Activated CD4-positive, alpha-beta T cell treated with anti-CD3 and anti-CD28 coated beads for 36 hours (primary cell): ENCODE measurements at places on chromosomes 1 and 21. TPM values are rescaled to one million over a fixed set of nuclear protein-coding genes. Genes with fewer than 3 reads are reported as not detected.

DNA sequence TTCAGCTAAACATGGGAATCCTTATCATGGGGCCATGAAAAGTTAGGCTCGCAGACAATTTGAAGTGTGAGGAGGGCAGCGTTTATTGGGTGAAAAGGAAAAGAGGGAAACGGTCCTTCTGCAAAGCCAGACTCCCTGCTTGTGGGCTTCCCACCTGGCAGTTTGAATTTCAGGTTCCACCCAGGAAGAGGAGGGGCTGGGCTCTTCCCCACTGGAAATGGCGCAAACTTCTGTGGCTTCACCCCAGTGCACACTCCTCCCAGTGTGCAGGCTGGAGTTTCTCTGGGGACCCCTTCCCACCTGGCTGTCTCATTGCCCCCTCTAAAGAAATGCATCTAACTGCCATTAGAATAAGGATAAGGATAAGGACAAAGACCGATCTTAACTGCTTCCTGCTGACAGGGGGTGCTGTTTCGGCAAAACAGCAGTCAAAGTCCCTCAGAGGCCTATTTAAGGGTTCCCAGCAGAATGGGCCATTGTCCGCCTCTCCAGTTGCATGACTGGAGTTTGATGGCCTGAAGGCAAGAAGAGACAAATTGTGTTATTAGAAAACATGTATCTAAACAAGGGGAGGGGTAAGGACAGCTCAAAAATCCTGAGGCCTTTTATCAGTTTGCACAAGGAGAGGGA, 20.4 kb downstream of the AIM2 start:
- no peaks in the 10 kb centered on the region for H3K27me3 ChIP-seq
- peaks cover 32% of the 10 kb centered on the region for H3K4me1 ChIP-seq
- DNase-seq, result no peak
- H3K27ac ChIP-seq, result peak overlapping the region; percentile 43
- H3K4me3 ChIP-seq, result no peak overlapping the region

The RAB42 gene
- not detected for total RNA-seq

- H3K4me1 ChIP-seq, result peaks cover 4% of the 10 kb centered on the region
- DNase-seq, result peak; percentile 88
- no peak overlapping the region for H3K4me3 ChIP-seq
Observed at GRCh38 chr1:210407207-210407886, 78.6 kb downstream of the HHAT start.

DNA sequence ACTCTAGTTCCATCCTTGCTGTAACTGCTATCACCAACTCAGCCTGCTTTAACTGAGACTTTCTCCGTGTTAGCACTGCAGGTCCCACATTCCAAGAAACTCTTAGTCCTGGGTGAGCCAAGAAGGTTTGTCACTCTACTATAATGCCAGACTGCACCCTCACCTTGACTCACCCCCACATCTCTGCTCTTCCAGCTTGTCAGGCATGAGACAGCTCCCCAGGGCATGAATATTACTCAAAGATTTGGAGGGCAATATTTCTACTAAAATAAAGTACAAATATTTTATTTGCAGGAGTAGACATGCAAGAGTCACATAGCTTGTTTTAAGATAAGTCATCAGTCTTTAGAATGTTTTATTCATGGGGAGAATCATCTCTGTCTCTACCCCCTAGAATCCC, 110.2 kb downstream of the MATN1 start:
- H3K27me3 ChIP-seq, result peaks cover 6% of the 10 kb centered on the region
- no peak overlapping the region for H3K4me3 ChIP-seq
- no peak for DNase-seq
- H3K36me3 ChIP-seq, result no peaks in the 10 kb centered on the region
- H3K27ac ChIP-seq, result no peak overlapping the region

GRCh38 chr1:52928015-52928404, 934 bp downstream of the SCP2 start:
- peaks cover 11% of the 10 kb centered on the region for H3K4me1 ChIP-seq
- H3K27me3 ChIP-seq, result no peaks in the 10 kb centered on the region
- H3K27ac ChIP-seq, result peak overlapping the region; percentile 68

The ASPM gene
- total RNA-seq, result 47.8 TPM

DNA sequence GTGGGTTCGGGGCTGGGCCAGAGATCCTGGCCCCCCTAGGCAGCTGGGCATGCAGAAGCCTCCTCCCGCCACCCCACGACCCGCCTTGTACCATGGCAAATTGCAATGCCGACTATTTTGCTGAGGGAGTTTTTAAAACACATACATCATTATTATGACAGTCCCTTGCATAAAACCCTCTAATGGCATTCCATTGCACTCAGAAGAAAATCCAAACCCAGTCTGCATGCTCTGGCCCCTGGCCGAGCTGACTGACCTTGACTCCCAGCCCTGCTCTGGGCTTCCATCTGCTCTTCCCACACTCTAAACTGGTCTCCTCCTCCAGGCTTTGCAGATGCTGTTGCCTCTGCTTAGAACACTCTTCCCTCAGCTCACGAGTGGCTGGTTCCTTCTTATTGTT, 28.0 kb downstream of the PADI2 start:
- no peak for DNase-seq
- H3K36me3 ChIP-seq, result no peaks in the 10 kb centered on the region
- no peak overlapping the region for H3K27ac ChIP-seq
- no peak overlapping the region for H3K4me3 ChIP-seq
- H3K27me3 ChIP-seq, result peaks cover 6% of the 10 kb centered on the region

GRCh38 chr1:30893776-30894507, 14.6 kb downstream of the SDC3 start:
- peaks cover 2% of the 10 kb centered on the region for H3K27me3 ChIP-seq
- DNase-seq, result no peak
- H3K4me3 ChIP-seq, result no peak overlapping the region

DNA sequence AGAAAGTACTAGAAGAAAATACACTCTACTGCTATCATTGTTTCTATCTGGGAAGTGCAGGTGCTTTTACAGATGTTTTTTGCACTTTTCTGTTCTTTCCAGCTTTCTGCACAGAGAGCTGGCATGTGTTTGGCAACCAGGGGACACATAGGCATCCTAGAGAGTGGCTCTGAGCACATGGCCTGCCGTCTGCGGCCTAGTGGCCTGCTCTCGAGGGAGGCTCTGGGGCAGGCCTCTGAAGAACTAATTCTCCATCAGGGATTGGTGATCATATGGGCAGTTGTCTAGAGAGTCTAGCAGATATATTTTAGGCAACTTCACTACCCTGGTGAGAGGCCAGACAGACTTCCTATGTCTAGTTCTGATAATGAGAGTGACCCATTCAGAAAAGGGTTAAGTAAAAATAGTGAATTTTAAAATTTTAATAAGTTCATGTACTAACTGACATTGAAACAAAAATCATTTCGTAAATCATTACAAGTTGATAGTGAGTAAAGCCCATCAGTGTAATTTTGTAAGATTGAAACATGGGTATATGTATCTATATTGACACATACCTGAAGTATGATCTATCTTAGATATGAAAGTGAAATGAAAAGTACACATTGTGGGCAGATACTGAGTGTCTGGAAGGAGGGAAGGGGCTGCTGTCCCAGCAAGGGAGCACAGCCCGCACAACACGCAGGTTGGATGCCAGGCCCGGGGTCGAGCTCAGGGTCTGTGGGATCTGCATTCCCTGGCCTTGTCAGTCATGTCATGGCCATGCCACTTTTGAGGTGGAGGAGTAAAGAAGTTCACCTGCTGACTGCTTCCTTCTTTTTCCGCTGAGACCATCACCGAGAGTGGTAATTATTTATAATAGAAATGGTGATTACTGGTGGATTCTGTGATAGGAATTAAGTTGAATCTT, 79.8 kb downstream of the PCBP3 start:
- H3K4me3 ChIP-seq, result no peak overlapping the region
- H3K27ac ChIP-seq, result peak overlapping the region; percentile 39
- H3K4me1 ChIP-seq, result peaks cover 25% of the 10 kb centered on the region
- no peaks in the 10 kb centered on the region for H3K27me3 ChIP-seq
- no peak for DNase-seq

The FOXD2 gene
- total RNA-seq, result 0.07 TPM

- no peaks in the 10 kb centered on the region for H3K36me3 ChIP-seq
- H3K27ac ChIP-seq, result peak overlapping the region; percentile 39
- peaks cover 4% of the 10 kb centered on the region for H3K27me3 ChIP-seq
Observed at GRCh38 chr1:109944541-109944940, 33.9 kb downstream of the CSF1 start.

- H3K4me3 ChIP-seq, result no peak overlapping the region
- H3K4me1 ChIP-seq, result no peaks in the 10 kb centered on the region
- peaks cover 21% of the 10 kb centered on the region for H3K27me3 ChIP-seq
- no peaks in the 10 kb centered on the region for H3K36me3 ChIP-seq
Observed at GRCh38 chr1:107132780-107133179, 8.1 kb upstream of the NTNG1 start.

DNA sequence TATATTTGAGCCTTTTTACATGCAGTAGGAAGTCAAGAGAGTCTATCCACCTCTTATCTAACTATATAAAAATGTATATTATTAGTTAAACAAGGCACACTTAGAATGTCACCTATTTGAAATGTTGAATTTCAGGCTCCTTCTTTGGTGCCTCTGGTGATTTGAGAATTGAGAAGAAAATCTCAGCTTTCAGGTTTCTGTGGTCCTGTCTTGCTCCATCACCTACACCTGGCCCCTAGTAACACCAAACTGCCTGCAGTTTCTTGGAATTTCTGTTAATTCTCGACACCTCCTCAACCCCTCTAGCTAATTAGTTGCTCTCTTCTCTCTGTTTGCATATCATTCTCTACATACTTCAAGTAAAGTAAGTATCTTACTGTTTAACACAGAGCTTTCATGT, 54.9 kb upstream of the WNT2B start:
- no peak overlapping the region for H3K4me3 ChIP-seq
- H3K36me3 ChIP-seq, result no peaks in the 10 kb centered on the region
- H3K4me1 ChIP-seq, result no peaks in the 10 kb centered on the region
- H3K27ac ChIP-seq, result no peak overlapping the region
- no peaks in the 10 kb centered on the region for H3K27me3 ChIP-seq

The SNX7 gene
- total RNA-seq, result 0.18 TPM

GRCh38 chr21:32748529-32748928, 20.7 kb upstream of the SYNJ1 start:
- H3K27ac ChIP-seq, result peak overlapping the region; percentile 61
- peaks cover 84% of the 10 kb centered on the region for H3K36me3 ChIP-seq
- H3K4me1 ChIP-seq, result peaks cover 52% of the 10 kb centered on the region
- no peaks in the 10 kb centered on the region for H3K27me3 ChIP-seq

- H3K36me3 ChIP-seq, result no peaks in the 10 kb centered on the region
- no peaks in the 10 kb centered on the region for H3K27me3 ChIP-seq
- no peak for DNase-seq
- no peak overlapping the region for H3K4me3 ChIP-seq
Observed at GRCh38 chr1:59043796-59044195, 253.1 kb upstream of the FGGY start.

The SPTA1 gene
- not detected for total RNA-seq

The CLCA4 gene
- total RNA-seq, result not detected

GRCh38 chr1:238112952-238113621, 222.4 kb upstream of the ZP4 start:
- H3K36me3 ChIP-seq, result no peaks in the 10 kb centered on the region
- H3K4me3 ChIP-seq, result no peak overlapping the region
- no peak overlapping the region for H3K27ac ChIP-seq
- H3K27me3 ChIP-seq, result no peaks in the 10 kb centered on the region
- H3K4me1 ChIP-seq, result no peaks in the 10 kb centered on the region

The SLC6A9 gene
- 12.5 TPM for total RNA-seq

GRCh38 chr1:19040010-19040680, 83.7 kb upstream of the IFFO2 start:
- H3K27me3 ChIP-seq, result peaks cover 10% of the 10 kb centered on the region
- no peak overlapping the region for H3K4me3 ChIP-seq
- H3K36me3 ChIP-seq, result no peaks in the 10 kb centered on the region
- H3K27ac ChIP-seq, result no peak overlapping the region
- DNase-seq, result no peak

GRCh38 chr21:45866551-45866950, 115.0 kb upstream of the COL6A1 start:
- DNase-seq, result no peak
- no peak overlapping the region for H3K4me3 ChIP-seq
- no peak overlapping the region for H3K27ac ChIP-seq
- H3K36me3 ChIP-seq, result no peaks in the 10 kb centered on the region

- DNase-seq, result no peak
- no peak overlapping the region for H3K27ac ChIP-seq
- H3K36me3 ChIP-seq, result no peaks in the 10 kb centered on the region
- no peak overlapping the region for H3K4me3 ChIP-seq
- no peaks in the 10 kb centered on the region for H3K4me1 ChIP-seq
- no peaks in the 10 kb centered on the region for H3K27me3 ChIP-seq
Observed at GRCh38 chr1:184622136-184622823, 132.4 kb downstream of the EDEM3 start.

GRCh38 chr1:236039740-236040685, 24.9 kb downstream of the NID1 start:
- no peaks in the 10 kb centered on the region for H3K36me3 ChIP-seq
- no peak for DNase-seq
- no peaks in the 10 kb centered on the region for H3K4me1 ChIP-seq

- peaks cover 12% of the 10 kb centered on the region for H3K4me1 ChIP-seq
- H3K4me3 ChIP-seq, result no peak overlapping the region
- peaks cover 61% of the 10 kb centered on the region for H3K27me3 ChIP-seq
- DNase-seq, result no peak
- no peak overlapping the region for H3K27ac ChIP-seq
Observed at GRCh38 chr1:118978914-118979701, 9.0 kb downstream of the TBX15 start.

The HES5 gene
- 0.14 TPM for total RNA-seq

- H3K27me3 ChIP-seq, result no peaks in the 10 kb centered on the region
- H3K36me3 ChIP-seq, result peaks cover 18% of the 10 kb centered on the region
- no peaks in the 10 kb centered on the region for H3K4me1 ChIP-seq
- DNase-seq, result no peak
- no peak overlapping the region for H3K27ac ChIP-seq
Observed at GRCh38 chr1:11823366-11824137, 17.6 kb downstream of the CLCN6 start.

DNA sequence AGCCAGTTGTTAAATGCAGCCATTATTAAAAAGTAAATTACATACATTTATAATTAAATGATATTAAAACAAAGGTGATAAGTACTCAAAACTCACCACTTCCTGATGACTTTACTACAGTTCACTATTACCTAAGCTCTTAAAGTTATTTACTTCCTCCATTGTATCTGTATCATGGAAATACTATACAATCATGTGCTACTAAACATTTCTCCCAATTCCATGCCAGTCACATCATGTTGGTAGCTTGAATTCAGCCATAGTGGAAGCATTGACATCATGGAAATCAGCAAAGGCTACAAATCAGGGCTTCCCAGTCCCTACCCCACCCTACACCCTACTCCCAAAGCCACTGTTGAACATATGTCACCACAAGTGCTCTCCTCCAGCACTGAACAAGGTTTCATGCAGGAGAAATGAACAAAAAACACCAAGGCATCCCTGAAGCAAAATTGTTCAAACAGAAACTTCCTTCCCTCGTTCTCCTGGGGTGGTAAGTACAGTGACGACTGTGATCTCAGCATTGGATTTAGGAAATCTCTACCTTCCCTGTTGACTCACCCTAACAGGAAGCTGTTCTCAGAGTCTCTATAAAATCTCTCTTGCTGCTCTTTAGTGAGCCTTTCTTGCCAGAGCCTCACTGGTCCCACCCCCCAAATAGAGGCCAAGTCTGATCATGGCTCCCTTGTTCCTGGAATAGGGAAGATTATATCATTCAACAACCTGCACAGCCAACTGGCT, 12.7 kb downstream of the VSIG8 start:
- H3K27ac ChIP-seq, result no peak overlapping the region
- DNase-seq, result no peak
- H3K4me3 ChIP-seq, result no peak overlapping the region
- H3K27me3 ChIP-seq, result no peaks in the 10 kb centered on the region
- H3K4me1 ChIP-seq, result peaks cover 6% of the 10 kb centered on the region
- no peaks in the 10 kb centered on the region for H3K36me3 ChIP-seq
